ENCODE measurements at places on chromosomes 13 and 19.
A peak's percentile ranks its signal among the peaks of the same experiment; 100 is the strongest.

DNA sequence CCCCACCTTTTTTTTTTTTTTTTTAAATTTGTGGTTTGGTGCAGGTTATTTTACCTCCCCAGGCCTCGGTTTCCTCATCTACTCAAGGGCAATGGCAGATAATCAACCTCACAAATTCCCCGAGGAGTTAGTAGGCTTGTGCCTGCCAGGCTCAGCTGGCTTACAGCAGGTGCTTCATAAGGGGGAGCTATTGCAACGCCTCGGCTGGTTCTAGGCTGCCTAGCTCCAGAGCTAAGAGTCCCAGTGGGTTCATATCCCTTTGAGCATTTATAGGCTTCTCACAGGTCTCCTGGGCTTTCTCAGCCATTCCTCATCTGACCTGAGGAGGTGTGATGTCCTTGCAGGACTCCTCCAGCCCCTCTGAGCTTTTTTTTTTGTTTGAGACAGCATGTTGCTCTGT lies 10.6 kb downstream of the BCKDHA start:
- no peak for DNase-seq
- H3K36me3 ChIP-seq = no peaks in the 10 kb centered on the region
- no peak overlapping the region for H3K4me3 ChIP-seq
- peaks cover 4% of the 10 kb centered on the region for H3K4me1 ChIP-seq
- no peak overlapping the region for H3K27ac ChIP-seq

DNA sequence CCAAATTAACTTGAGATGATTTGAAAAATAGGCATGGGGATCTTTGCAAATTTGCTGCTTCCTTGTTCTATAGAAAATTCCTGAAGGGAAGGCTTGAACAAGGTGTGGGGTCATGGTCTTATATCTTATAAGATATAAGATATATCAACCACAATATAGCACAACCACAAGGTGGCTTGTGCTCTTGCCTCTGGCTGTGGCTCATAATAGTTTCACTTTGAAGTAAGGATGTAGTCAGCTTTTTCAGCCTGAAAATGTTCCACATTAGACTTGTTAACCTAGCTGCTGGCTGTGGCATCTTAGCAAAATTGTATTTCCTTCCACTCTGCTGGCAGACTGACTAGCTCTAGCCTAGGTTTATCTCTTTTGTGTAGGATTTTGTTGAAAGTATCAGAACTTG lies 169.7 kb downstream of the KLF5 start:
- no peak overlapping the region for H3K27ac ChIP-seq
- no peak overlapping the region for H3K4me3 ChIP-seq
- DNase-seq = peak; percentile 51
- no peaks in the 10 kb centered on the region for H3K36me3 ChIP-seq
- H3K27me3 ChIP-seq = no peaks in the 10 kb centered on the region
- peaks cover 28% of the 10 kb centered on the region for H3K4me1 ChIP-seq

DNA sequence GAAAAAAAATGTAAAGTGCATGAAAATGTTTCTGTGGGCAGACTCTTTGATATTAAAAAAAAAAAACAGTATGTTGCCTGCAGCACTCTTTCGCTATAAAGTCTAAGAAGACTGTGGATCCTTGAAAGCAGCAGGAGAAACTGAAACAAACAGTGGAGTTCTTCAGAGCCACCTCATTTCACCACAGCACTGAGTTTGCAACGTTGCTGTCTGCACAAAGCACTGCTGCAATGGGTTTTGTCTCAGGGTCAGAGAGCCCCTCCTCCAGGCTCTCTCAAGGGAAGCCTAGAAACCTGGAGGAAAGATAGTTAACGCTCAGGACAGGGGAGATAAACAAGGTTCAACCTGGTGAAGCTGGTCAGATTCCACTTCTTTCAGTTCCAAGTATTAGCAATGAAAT lies 248.7 kb downstream of the EFNB2 start:
- H3K27ac ChIP-seq = no peak overlapping the region
- H3K27me3 ChIP-seq = no peaks in the 10 kb centered on the region
- no peaks in the 10 kb centered on the region for H3K4me1 ChIP-seq
- H3K36me3 ChIP-seq = no peaks in the 10 kb centered on the region

DNA sequence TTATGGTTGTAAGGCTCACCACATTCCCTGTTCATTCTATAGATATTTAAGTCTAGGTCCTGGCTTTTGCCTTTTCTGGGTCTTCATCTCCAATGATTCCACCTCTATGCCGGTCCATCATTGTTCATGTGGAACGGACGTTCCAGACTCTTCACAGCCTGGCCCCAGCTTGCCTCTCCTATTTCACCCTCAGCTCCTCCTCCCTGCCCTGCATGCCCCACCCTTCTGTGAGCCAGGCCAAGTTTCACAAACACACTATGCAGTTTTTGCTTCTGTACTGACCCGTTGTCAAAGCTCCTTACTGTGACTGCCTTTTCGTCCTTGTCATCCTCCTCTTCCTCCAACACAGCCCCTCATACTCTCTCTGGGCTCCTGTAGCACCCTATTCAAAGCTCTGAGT lies 31.3 kb downstream of the TEX26 start:
- H3K27ac ChIP-seq = no peak overlapping the region
- H3K4me3 ChIP-seq = no peak overlapping the region
- H3K36me3 ChIP-seq = no peaks in the 10 kb centered on the region
- H3K27me3 ChIP-seq = no peaks in the 10 kb centered on the region

DNA sequence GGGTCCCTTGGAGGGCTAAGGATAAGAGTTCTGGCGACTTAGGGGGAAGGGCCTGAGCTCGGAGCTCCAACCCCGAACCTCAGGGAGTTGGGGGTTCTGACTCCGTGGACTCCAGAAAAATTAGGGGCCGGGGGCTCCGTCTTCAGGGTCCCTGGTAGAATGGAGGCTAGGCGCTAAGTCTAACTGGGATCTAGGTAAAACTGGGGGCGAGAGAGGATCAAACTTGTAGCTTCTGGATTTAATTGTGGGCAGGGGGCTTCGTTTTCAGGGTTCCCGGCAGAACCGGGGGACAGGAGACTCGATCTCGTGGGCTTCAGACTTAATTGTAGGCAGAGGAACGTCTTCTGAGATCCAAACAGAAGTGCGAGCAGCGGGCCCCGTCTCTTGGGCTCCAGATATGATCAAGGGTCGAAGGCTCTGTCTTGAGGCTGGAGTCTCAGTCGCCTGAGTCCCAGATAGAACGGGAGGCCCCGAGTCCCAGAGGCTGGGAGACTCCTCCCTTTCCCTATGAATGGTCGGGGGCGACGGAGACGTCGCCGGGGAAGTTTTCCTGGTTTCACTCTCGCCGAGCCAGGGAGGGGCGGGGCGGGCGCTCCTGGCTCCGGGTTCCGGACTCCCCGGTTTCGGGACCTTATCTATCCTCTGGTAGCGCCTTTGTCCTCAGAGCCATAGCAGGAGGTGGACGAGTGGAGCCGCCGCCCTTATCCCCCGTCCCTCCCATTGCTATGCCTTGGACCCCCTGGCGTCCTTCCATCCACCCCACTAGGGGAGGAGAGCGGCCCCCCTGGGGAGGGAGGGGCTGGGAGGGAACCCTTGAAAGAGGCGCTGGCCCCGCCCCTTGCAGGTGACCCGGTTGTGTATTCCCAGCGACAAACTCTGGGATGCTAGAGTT lies 1.3 kb downstream of the NECTIN2 start:
- no peak overlapping the region for H3K27ac ChIP-seq
- no peak for DNase-seq
- no peaks in the 10 kb centered on the region for H3K27me3 ChIP-seq
- H3K4me3 ChIP-seq = peak overlapping the region; percentile 48

DNA sequence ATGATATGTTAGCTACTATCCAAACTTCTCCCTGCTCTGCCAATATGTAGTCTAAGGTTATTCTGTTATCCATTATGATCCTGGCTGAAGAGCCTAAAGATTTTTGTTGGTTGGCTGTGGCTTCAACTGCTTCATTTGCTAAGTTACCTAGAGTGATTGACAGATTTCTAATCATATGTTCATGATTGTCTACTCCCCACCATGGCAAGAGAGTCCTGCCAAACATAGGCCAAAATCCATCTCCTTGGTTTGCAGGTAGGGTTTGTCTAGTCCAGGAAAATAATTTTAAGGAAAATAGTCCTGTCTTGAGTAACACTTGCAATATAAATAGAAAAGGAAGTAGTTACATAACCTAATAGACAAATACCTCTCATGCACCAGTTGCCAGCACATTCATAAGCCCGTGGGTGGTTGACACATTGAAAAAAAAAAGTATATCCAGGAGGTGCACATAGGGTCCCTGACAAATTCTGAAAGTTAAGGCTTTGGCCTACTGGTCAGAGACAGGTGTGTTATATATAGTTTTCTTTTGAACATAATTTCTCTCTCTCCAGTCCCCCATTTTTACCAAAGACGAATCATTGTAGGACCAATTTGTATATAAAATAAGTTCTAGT lies 5.4 kb upstream of the CBY2 start:
- H3K27ac ChIP-seq = no peak overlapping the region
- no peaks in the 10 kb centered on the region for H3K27me3 ChIP-seq
- H3K4me3 ChIP-seq = no peak overlapping the region

GRCh38 chr13:111449041-111449440 lies 128.6 kb downstream of the TEX29 start:
- H3K27me3 ChIP-seq = no peaks in the 10 kb centered on the region
- H3K4me1 ChIP-seq = no peaks in the 10 kb centered on the region
- no peak overlapping the region for H3K27ac ChIP-seq
- DNase-seq = no peak

GRCh38 chr19:45935267-45935666 lies 20.7 kb upstream of the NANOS2 start:
- DNase-seq = no peak
- no peaks in the 10 kb centered on the region for H3K27me3 ChIP-seq
- no peak overlapping the region for H3K27ac ChIP-seq
- no peaks in the 10 kb centered on the region for H3K4me1 ChIP-seq

- no peaks in the 10 kb centered on the region for H3K36me3 ChIP-seq
- no peak overlapping the region for H3K27ac ChIP-seq
- no peaks in the 10 kb centered on the region for H3K27me3 ChIP-seq
- DNase-seq = no peak
- no peak overlapping the region for H3K4me3 ChIP-seq
These were observed 8.7 kb downstream of the WTIP start for GRCh38 chr19:34490141-34490766.

- no peak overlapping the region for H3K4me3 ChIP-seq
- no peak overlapping the region for H3K27ac ChIP-seq
- no peaks in the 10 kb centered on the region for H3K27me3 ChIP-seq
- H3K36me3 ChIP-seq = no peaks in the 10 kb centered on the region
These were observed 2.9 kb downstream of the LSM7 start for GRCh38 chr19:2325281-2326046.

DNA sequence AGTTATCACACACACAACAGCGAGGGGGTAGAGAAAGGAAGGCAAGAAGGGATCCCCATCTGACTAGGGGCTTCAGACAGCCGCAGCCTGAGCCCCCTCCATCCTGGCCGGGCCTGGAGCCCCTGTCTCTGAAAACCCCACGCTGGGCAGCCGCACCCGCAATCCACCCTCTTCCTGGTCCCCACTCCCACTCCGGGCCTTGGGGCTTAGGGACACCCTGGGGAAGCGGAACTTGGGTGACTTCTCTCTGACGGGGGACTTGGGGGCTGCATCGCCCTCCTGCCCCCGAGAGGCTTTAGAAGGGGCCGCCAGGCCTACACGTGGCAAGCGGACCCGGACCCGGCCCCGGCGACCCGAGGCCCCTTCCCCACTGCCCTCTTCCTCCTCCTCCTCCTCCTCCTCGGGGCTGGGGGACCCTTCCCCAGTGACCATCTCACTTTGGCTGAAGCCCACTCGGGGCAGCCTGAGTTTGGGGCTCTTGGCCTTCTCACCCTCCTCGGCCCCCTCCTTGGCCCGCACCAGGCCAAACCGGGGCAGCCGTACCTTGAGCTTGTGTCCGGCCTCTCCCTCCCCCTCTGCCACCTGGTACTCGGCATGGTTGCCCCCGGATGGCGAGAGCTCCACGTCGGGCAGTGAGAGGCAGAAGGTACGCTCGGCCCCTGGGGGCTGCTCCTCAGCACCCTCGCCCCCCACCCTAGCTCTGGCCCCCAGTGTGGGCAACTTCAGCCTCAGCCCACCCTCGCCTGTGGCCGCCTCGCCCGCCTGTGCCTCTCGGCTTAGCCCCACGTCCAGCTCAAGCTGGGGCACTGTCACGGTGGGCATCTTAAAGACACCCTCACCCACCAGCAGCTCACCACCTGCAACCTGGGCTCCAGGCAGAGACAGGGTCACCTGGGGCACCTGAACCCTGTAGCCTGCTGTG lies 4.2 kb upstream of the HIPK4 start:
- no peak for DNase-seq
- H3K36me3 ChIP-seq = no peaks in the 10 kb centered on the region
- no peak overlapping the region for H3K27ac ChIP-seq
- no peak overlapping the region for H3K4me3 ChIP-seq

- H3K36me3 ChIP-seq = no peaks in the 10 kb centered on the region
- no peaks in the 10 kb centered on the region for H3K27me3 ChIP-seq
- H3K27ac ChIP-seq = no peak overlapping the region
These were observed 19.6 kb downstream of the KLF12 start for GRCh38 chr13:74114641-74115040.

- peaks cover 9% of the 10 kb centered on the region for H3K4me1 ChIP-seq
- H3K27me3 ChIP-seq = no peaks in the 10 kb centered on the region
- no peak for DNase-seq
- H3K36me3 ChIP-seq = peaks cover 85% of the 10 kb centered on the region
These were observed 58.4 kb upstream of the C13orf46 start for GRCh38 chr13:114032126-114032799.

Data from naive thymus-derived CD4-positive, alpha-beta T cell (primary cell).